Esophagus squamous epithelium (tissue), 5 donors: ENCODE measurements at places on chromosomes 12 and 14.

- DNase-seq: no peak
These were observed 3.0 kb upstream of the PLXNC1 start for GRCh38 chr12:94145191-94145983.

DNA sequence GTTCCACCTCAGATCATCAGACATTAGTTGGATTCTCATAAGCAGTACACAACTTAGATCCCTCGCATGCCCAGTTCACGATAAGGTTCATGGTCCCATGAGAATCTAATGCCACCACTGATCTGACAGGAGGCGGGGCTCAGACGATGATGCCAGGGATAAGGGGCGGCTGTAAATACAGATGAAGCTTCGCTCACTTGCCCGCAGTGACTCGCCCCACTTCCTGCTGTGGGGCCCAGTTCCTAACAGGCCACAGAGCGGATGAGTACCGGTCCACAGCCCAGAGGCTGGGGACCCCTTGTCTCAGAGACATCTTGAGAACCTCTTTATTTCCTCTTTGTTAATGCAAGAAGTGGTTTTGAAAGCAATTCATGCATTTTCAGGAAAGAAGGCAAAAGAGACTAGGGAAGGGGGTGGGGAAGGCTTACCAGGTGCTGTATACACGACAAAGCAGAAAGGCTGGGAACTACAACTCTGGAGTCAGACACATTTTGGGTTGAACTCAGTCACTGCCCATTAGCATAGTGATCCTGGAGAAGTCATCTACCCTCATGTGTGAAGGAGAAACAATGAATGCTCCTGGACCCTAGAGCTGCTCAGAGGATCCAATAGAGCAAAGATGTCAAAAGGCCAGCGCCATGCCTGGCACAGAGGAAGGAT, 68.7 kb downstream of the EID3 start:
- no peak for DNase-seq

- no peak for DNase-seq
These were observed 619 bp downstream of the ERC1 start for GRCh38 chr12:991350-992333.

DNA sequence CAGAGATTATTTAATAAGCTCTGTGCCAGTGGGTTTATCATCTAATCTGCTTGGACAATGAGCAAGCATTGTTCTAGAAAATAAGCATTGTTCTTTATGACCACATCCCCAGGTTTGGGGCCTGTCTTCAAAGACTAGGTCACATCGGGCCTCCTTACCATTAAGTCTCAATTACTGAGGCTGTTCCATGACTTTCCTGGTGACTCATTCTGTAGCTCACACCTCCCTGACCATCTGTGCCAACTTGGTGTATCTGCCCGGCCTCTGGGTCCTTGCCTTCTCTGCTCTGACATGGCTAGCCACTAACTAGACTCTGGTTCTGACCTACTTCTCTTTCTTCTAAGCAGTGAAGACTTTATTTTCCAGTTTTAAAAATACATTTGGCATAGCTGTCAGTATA, 44.4 kb upstream of the PLEKHA5 start:
- no peak for DNase-seq

DNA sequence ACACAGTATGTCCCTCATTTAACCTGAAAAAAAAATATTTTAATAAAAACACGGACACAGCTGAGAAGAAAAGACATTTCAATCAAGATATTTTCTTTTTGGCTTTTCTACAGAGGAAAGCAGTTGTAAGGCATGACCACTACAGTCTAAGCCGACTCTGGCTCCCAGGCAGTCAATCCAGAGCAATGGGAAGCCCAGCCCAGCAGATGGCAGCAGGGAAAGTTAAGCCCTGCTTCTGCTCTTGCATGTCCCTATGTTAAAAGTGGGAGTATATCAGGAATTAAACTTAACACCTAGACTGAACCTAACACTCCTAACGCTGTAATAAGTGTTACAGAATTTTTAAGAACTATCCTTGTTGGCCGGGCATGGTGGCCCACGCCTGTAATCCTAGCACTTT, 19.5 kb upstream of the HAL start:
- DNase-seq: no peak

DNA sequence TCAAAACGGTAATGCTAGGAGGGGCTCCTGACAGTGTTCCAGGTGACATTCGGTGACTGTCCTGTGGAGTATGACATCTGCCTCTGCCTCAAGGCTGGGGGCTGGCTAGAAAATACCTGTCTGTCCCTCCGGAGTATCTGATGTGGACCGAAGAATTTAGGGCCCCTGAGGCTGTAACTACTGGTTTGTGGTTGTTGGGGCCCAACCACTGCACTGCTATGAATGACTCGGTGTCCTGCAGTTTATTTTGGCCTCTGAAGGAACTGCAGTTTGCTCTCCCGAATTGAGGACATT, 198.9 kb upstream of the CAND1 start:
- DNase-seq: no peak

DNA sequence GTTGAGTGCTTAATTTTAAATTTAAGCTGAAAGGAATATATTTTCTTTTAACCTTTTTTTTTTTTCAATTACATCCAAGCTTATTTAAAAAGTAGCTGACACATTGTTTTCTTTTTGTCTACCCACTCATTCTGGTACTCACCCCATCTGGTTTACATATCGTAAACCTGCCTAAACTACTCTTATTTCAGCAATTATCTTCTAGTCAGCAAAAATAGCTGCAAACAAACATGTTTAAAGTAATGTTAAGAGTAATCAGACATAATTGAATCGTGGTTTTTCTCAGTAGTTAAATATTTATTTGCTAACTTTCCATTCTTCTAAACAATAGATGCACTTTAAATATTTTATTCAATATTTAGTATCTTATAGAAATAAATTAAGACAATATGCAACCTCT, 492.7 kb upstream of the MGAT4C start:
- no peak for DNase-seq

- no peak for DNase-seq
These were observed 113.5 kb upstream of the ARHGAP5 start for GRCh38 chr14:31963587-31963986.

- DNase-seq: no peak
These were observed 117.2 kb upstream of the FZD10 start for GRCh38 chr12:130044991-130045621.

DNA sequence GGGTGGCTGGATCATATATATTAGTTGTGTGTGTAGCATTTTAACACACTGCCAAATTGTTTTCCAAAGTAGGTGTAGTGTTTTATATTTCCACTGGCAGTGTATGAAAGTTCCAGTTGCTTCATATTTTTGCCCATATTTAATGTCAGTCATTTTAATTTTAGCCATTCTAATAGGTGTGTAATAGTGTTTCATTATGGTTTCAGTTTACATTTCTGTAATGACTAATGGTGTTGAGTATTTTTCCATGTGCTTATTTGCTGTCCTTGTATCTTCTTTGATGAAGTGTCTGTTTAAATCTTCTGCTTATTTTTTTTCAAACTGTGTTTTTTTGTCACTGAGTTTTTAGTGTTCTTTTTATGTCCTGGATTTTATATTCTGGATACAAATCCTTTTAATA, 8.7 kb downstream of the TBC1D15 start:
- DNase-seq: no peak

DNA sequence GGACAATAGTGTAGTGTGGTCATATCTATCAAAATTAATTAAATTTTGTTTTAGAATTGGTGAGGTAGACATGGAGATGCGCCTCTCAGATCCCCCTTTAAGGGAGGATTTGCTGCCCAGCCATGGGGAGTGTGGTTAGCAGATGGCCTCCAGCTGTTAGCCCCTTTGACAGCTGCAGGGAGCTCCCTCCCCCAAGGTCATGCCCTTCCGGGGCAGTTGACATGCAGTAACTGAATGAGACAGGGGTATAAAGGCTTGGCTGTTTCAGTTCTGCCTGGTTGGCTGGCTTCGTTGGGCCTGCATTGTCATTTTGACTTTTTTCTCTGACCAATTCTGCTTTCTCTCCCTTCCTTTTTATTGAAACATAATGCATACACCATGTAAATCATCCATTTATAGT, 291.5 kb upstream of the SRRM4 start:
- DNase-seq: no peak

DNA sequence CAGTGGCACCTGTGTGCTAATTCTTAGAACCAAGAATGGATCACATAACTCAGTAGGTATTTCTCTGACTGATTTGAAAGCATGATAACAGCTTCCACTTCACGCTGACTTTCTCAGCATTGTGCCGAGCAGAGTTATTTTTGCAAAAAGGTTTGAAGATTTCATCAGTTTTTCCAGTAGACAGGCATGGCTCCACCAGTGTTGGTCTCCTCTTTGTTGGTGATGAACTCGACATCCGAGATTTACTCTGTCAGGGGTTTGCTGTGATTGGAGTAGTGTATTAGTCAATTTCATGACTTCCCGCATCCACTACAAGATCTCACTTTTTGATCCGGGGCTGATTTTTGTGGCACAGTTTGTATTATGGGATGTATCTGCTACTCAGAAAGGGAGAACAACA, 85.3 kb downstream of the PRKCH start:
- no peak for DNase-seq

DNA sequence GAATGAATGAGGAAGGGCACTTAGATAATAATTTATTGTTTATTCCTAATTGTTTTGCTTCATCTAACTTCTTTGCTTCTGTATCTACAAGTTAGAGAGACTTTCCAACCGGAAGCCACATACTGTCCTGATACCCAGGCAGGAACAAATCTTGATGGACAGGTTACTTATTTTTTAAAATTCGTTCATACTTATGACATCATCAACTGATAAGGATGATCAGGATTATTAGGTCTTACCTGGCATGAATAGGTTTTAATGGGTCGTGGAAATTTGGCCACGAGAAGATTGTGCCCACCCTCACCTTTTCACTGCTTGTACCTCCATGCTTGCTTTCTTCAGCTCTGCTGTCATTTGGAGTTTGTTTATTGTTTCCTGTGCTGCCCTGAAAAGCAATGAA, 39.3 kb downstream of the SNRPF start:
- no peak for DNase-seq

DNA sequence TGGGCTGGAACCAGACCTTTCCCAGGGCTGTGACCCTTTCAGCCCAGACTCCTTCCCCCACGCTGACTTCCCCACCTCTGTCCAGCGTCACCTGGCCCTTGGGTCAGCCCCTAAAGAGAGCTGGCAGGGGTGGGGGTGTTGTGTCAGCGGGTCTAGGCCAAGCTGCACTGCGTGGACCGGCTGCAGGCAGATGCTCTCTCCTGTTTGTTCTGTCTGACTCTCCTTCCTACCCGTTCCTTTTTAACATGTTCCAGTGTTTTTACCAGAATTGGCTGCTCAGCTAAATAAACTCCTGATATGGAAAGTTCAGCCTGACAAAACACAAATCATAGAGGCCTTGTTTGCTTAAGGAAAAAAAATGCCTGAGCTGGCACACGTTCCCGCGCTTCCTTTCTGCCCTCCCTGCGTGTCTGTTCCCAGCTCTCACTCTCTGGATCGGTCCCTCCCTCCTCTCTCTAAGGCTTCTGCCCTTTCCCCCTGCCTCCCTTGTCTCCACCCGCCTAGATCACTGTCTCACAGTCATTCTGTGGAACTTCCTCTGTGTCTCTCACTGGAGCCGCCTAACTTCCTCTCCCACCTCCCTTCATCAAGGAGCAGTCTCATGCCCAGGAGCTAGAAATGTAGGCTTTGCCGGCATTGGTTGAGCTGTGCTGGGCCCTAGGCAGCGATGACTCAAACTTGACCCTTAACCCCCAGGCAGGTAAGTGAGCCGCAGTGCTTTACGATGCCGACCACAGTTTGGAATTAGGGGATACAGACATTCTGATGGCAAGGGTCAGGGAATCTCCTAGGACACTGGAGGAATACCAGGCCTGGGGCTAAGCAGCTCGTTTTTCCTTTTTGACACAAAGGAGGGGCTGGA, 15.5 kb upstream of the MLXIP start:
- DNase-seq: no peak

DNA sequence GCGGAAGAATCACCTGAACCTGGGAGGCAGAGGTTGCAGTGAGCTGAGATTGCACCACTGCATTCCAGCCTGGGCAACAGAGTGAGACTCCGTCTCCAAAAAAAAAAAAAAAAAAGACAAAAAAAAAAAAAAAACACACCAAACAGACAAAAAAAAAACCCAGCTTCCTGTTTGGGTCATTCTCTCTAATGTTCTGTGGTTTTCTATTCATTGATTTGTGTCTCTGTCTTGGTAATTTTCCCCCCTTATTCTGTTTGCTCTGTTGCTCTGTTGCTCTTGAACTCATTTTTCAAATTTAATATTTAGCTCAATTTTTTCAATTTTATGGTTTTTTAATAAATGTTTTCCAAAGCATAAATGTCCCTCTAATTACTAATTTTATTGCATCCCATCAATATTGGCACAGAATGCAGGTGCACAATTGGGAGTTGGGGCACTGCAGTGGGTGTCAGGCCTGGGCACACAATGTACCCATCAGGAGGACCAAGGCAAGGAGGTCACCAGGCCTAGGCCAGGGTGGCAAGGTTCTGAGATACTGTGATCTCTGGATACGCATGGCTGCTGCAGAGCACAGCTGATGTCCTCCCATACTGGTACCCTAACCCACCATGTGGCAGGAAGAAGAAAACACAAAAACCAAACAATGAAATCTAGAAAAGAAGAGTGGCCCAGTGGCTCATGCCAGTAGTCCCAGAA, 8.0 kb upstream of the GNPTAB start:
- DNase-seq: no peak

- DNase-seq: no peak
These were observed 10.0 kb downstream of the SLC6A13 start for GRCh38 chr12:252636-253035.

- DNase-seq: no peak
These were observed 8.4 kb downstream of the AMDHD1 start for GRCh38 chr12:95951515-95951914.
